Renal pelvis (tissue), 12 donors: ENCODE measurements at places on chromosomes 5 and 9. TPM values are rescaled to one million over a fixed set of nuclear protein-coding genes. Genes with fewer than 3 reads are reported as not detected.

Gene PCDHGC3
- polyA plus RNA-seq, result 131 TPM

Gene CAVIN4
- polyA plus RNA-seq, result 5.8 TPM

DNA sequence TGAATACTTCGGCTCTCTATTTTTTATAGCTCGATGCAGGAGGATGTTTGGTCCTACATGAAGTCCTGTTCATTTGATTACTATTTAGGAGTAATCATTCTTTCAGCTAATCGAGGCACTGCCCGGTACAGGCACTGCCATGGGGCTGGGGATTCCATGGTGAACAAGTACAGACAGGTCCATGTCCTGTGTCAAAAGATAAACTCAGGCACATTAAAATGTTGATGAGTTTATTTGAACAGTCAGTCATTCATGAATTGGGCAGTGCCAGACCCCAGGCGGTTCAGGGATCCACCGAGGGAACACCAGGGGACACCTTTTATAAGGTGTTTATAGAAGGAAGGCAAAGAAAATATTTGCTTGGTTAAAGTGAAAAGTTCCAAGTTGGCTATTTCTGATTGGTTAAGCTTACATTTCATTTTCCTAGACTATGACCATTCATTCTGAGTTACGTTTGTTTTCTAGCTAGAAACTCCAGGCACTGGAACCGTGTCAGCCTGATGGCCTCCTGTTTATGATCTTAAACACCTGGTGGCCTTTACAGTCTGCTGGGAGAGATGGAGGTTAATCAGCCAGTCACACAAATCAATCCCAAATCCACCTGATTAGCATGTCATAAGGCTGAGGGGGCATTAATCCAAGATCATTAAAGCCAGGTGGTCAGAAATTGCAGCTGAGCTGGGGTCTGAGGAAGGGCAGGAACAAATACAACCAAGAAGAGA is 47.0 kb upstream of the TDRD7 start:
- DNase-seq, result no peak

DNA sequence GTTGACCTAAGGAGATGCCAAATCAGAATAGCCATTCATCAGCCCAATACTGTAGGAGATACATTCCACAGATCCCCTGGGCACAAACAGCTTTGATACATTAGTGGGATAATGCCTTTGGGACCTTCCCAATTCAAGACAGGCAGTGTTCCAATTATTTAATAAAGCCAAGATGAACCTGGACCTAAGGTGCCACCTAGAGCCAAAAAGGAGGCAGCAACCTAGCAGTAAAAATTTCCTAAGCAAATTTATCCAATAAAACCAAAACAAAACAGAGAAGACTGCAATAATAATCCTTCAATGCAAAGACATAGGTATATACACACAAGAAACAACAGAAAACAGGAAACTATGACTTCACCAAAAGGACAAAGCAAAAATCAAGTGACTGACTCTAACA is 253.0 kb downstream of the HINT1 start:
- DNase-seq, result no peak

- no peak for DNase-seq
These were observed 157.1 kb downstream of the HTR1A start for GRCh38 chr5:63805151-63805550.

DNA sequence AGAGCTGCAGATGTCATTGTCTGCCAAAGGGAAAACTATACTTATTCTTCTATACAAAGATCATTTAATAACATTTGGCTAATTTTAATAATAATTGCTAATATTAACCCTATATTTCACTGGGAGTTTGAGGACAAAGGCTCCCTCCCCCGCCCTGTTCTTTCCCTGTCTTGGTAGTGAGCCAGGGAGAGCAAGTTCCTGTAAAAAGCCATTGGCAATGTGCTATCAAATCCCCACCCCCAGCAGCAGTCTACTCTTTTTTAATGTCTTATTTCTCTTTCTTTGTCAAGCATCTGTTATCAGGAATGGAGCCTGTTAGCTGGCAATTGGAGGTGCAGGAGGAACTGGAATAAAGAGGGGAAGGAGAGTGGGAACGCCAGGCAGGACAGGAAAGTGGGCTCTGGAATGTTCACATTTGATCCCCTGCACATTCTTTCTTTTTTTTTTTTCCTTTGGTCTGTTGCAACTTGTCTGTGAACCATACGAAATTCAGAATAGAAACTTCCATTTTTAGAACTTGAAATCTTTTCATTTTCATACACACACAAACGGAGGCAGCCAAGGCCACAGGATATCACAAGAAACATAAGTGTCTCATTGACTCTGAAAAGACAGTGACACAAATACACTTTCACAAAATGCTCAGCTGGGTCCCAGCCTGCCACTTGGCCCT is 664.8 kb upstream of the ZNF608 start:
- DNase-seq, result peak; percentile 48
